ENCODE measurements at places on chromosomes 1 and 21. TPM values are rescaled to one million over a fixed set of nuclear protein-coding genes. Genes with fewer than 3 reads are reported as not detected.

DNA sequence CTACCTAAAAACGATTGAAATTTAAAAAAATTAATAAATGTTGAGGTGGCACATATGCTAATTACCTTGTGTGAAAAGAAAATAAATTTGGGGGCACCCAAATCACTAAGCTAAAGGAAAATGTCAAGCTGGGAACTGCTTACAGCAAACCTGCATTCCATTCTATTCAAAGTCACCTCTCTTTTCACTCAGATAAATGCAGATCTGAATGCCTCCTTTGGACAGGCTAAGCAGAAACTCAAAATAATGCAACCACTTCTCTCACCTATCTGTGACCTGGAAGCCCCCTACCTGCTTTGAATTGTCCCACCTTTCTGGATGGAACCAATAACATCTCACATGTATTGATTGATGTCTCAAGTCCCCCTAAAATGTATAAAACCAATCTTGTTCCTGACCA is 628.7 kb downstream of the AMY1C start:
- DNase-seq, result no peak

DNA sequence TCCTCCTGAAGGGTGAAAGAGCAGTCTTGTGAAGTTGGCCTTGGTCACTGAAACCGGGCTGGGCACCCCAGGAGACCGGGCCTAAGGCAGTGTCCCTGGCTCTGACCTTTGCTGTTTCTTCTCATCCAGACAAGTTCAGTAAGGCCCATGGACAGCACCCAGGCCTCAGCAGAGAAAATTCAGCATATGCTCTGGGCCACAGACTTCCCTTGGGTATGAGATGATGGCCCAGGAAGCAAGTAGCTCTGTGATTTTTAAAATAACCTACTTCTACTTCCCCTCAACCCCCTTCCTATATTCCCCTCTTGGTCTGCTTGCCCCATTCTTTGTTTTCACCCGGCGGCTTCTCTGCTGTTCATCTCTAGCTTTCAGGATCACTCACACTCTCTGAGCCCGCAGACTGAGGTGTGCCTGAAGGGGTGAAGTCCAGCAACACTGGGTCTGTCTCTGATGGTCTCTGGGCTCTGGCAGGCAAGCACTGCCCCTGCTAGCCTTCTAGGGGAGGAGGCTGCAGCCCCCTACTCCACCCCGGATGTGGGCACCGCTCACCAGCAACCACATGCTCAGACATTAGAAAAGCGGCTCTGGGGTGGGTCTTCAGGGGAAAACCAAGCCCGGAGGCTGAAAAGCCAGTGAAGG is 2.9 kb upstream of the GPR25 start:
- DNase-seq, result no peak

- no peak for DNase-seq
Observed at GRCh38 chr1:90834354-90834885, 117.3 kb upstream of the BARHL2 start.

DNA sequence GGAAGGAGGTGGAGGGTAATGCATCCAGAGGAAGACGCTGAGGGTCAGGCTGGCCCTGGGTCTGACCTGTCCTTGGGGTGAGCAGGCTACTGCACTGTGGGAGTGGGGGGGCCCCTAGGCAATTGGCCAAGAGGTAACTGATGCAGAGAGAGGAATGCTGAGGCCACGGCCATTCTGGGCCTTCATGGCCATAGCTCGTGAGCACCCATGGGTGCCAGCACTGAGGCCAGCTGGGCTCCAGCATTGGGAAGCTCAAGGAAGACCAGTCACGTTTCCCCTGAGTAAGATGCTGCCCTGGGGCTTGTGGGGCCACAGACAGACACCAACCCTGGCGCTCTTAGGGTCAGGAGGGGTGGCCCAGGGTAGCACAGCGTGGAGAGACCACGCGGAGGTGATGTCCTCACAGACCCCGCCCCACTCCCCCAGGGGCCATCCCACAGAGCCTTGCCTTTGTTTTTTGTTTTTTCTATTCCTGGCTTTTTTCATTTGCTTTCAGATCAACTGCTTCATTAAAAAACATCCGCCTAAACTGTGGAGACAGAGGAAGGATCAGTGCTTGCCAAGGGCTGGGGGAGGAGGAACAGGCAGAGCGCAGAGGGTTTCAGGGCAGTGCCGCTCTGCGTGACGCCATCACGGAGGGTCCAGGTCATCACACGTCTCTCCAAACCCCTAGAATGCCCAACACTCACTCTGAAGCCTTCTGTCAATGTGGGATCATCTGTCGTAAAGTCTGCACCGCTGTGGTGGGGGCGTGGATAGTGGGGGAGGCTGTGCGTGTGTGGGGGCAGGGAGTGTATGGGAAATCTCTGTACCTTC is 61.1 kb downstream of the SIK1 start:
- DNase-seq, result no peak

The IL24 gene
- total RNA-seq, result not detected

The STUM gene
- total RNA-seq, result not detected

DNA sequence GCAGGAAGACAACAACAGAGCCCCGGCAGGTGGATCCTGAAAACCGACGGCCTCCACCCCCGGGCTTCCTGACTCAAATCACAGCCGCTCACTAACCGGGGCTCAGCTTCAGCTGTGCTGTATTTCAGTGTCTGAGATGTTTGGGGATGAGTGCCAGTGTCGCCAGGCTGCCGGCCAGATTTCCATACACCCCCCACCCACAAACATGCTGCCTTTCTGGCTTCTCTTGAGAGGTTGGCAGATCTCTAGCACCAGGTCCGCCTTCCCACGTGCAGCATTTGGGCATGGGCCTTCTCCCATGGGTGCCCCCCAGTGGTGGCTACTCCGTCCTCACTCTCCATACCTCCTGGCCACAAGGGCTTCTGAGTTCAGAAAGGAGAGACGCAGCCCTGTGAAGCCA is 34.8 kb downstream of the KCNAB2 start:
- no peak for DNase-seq

GRCh38 chr1:235873045-235873444 is 6.3 kb upstream of the LYST start:
- no peak for DNase-seq

DNA sequence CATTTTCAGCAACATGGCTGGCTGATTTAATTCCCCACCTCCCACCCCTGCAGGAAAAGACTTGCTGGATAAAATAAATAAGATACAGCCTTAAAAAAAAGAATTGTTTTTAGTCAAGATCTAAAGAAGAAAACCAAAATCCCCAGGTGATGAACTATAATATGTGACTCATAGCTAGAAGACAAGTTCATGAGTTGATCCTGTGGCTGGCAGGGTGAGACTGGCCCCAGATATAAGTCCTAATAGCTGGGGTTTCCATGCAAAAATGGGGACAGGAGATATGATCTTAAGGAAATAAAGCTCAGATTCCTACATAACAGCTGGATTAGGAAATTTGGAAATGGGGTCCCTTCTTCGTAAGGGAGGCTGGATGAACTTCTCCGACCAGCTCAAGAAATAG is 21.9 kb upstream of the RGSL1 start:
- no peak for DNase-seq

The CFAP74 gene
- total RNA-seq, result not detected

- DNase-seq, result no peak
Observed at GRCh38 chr1:206460836-206461426, 9.3 kb upstream of the IKBKE start.

DNA sequence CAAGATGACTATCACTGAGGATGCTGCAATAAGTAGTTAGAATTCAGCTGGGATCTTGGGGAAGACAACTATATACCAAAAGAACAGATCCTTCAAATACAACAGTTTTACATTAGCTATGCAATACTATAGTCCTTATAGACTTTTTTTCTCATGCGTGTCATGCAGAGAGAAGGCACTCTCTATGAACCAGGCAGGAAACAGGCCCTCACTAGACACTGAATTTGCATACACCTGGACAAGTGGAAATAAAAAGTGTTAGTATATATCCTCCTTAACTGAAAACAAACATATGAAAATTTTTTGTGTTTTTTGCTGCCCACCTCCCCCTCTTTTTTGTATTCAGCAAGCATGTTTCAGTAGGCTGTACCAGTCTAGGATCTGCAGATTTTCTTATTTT is 29.9 kb downstream of the TMCO1 start:
- no peak for DNase-seq

GRCh38 chr1:217135987-217136894 is 413.0 kb upstream of the ESRRG start:
- DNase-seq, result peak; percentile 77

GRCh38 chr1:165631342-165632151 is 513 bp downstream of the MGST3 start:
- peak; percentile 90 for DNase-seq

The FOXD2 gene
- total RNA-seq, result 0.59 TPM

GRCh38 chr1:89457046-89457445 is 67.6 kb upstream of the LRRC8B start:
- DNase-seq, result no peak

DNA sequence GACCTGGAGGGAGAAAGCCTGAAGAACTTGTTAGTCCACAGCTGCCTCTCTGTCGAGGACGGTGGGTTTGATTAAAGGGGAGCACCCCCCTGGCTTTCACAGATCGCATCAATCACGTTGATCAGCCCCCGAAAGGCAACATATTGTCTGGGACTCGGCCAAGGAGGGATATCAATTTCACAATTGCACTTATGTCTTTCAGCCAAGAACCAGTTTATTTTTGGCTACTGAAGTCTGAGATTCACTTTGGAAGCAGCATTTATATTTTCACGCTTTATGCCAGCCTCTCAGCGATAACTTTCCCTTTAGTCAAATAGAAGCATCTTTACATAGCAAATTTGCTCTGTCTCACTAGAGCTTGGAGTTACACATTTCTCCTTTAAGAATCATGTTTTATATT is 253.2 kb upstream of the RRP15 start:
- DNase-seq, result no peak

The COL16A1 gene
- 158 TPM for total RNA-seq

The PADI6 gene
- not detected for total RNA-seq

The POGK gene
- total RNA-seq, result 30.0 TPM

The VHLL gene
- total RNA-seq, result not detected

- peak; percentile 83 for DNase-seq
Observed at GRCh38 chr1:39115271-39116110, 89.0 kb upstream of the MACF1 start.

The FAM177B gene
- total RNA-seq, result not detected

DNA sequence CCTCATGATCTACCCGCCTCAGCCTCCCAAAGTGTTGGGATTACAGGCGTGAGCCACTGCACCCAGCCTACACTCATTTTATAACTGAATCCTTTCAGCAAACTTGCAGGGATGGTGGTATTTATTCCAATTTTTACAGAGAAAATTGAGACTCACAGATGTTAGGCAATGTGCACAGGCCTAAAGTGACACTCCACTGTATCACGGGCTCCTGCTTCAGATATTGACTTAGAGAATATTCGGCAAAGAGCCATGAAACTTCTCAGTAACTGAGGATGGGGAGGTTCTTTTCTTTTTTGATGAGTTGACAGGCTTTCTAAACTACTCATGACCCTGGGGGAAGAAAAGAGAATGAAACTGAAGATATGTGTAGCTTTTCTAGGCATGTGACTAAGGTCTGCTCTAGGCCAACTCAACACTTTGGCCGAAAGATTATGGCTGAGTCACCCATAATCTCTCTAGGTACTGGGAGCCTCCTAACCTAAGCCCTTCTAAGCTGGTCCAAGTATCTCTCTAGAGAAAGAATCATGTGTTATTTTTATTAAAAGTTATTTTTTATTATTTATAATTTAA is 19.9 kb upstream of the PTCH2 start:
- DNase-seq, result peak; percentile 91

The NTRK1 gene
- total RNA-seq, result 0.88 TPM

The KRTAP19-6 gene
- not detected for total RNA-seq

The IKBKE gene
- total RNA-seq, result 18.8 TPM

GRCh38 chr1:29249170-29249691 is 12.9 kb downstream of the PTPRU start:
- peak; percentile 90 for DNase-seq

The MTARC1 gene
- 2.9 TPM for total RNA-seq

The CEP85 gene
- 9.1 TPM for total RNA-seq

- DNase-seq, result peak; percentile 98
Observed at GRCh38 chr1:202184750-202185460, 8.7 kb upstream of the LGR6 start.

DNA sequence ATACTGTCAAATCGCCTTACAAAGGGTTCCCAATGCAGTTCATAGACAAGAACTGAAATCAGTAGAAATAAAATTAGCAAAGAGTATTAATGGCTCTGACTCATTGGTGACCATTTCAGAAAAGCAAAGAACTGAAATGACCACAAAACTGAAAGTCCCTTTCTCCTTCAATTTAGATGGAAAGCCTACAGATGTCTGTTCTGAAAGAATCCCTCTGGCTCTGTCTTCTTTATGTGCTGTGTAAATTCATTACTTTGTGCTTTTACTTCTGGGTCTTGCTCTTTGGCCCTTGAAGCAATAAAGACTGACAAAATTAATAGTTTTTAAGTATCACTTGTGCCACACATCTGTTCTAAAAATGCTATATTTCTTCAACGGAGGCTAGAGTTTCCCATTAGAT is 62.7 kb upstream of the GPR89A start:
- DNase-seq, result no peak

- peak; percentile 89 for DNase-seq
Observed at GRCh38 chr1:43172527-43172972, 420 bp downstream of the CFAP57 start.

GRCh38 chr21:34552360-34553098 is 40.5 kb upstream of the KCNE1 start:
- no peak for DNase-seq

- no peak for DNase-seq
Observed at GRCh38 chr21:46597896-46598343, 7.0 kb downstream of the S100B start.

DNA sequence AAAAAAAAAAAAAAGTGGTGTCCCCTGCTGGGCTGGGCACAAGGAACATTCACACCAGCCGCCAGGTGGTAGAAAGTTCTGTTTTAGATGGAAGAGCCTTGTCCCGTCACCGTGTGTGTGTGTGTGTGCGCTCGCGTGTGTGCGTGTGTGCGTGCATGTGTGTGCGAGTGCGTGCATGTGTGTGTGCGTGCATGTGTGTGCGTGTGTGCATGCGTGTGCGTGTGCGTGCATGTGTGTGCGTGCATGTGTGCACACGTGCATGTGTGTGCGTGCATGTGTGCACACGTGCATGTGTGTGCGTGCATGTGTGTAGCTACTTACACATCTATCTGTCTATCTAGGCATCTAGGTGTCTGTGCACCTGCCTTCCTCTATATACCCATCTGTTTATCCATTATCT is 491.7 kb downstream of the NPHP4 start:
- no peak for DNase-seq

DNA sequence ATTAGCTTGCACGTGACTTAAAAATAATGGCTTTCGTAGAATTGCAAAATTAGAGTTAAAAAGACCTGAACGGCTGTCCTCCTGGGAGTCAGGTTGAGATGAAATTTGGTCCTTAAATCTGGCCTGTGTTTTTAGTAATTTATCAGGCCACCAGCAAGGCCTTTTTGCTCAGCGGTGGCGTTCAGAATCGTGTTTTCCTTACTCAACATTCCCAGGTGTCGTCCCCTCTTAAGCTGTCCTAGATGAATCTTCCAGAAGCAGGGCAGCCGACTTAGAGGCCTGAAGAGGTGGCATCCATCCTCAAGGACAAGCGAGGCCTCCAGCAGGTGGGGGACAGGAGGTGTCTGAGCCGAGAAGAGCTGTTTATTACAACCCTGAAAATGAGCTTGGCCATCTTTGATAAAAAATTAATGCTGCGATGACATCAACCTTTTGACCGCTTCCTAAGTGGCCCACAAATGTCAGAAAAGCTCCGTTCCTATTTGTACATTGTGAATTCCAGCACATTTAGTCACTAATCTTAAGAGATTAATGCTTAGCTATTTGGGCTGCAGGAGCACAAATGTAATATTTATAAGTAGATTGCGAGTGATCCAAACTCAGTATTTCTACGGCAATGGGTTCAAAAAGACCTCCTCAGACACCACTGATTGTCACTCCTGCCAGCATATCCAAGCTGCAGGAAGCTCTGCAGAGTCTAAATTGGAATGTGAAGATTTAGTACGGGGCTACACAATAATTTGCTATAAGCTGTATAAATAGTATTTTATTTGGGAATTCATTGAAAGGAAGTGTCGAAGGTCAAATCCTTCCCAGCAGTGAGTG is 344.1 kb upstream of the VAMP3 start:
- no peak for DNase-seq

All from osteoblast (primary cell).